Activated naive CD4-positive, alpha-beta T cell (primary cell): ENCODE measurements at places on chromosomes 13 and 19.

- DNase-seq, result no peak
Observed at GRCh38 chr19:58538257-58539168, 5.4 kb upstream of the TRIM28 start.

DNA sequence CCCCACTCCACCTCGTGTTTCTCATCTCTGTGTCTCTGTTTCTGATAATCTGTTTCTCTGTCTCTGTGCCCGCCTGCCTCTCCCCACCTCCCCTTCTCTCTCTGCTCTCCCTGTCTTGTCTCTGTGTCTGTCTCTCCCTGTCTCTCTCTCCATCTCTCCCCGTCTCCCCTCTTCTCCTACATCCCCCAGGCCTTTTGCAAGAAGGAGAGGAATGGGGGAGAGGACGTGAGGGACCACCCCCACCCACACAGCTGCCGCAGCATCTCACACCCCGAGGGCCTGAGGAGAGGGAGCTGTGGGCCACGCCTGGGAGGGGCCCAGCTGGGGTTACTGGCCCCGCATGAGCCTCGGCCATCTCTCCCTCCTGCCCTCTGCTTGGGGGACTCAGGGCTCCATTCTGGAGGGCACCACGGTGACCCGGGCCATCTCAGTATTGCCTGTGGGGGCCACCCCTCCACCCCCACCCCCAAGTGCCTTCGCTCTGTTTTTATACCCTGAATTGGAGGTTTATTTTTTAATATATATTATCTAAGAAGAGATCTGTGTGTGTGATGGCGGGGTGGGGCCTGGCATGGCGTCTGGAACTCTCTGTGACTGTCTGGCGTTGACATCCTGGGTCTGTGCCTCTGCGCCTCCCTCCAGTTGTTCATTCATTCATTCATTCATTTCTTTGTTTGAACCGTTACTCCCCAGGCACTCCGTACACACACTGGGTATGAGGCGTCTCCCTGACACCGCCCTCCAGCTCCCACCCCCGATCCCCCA, 21.2 kb downstream of the ERFL start:
- DNase-seq, result no peak

- no peak for DNase-seq
Observed at GRCh38 chr19:39377373-39378362, 13.2 kb downstream of the PAF1 start.

DNA sequence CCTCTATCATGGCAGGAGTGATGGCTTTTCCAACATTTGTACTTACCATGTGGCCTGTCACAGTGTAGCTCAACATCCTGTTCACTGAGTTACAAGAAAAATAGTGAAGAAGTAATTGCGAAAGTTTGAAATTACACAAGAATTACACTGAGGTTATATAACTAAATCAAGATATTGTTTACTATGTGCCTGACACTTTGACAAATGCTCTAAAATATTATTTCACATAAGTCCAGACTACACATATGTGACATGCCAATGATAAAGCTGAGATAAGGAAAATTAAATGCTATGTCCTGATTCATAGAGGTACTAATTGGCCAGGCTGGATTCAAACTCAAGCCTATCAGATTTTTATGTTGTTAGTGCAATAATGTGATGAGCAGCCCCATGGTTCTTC, 451.7 kb downstream of the PCDH9 start:
- no peak for DNase-seq

DNA sequence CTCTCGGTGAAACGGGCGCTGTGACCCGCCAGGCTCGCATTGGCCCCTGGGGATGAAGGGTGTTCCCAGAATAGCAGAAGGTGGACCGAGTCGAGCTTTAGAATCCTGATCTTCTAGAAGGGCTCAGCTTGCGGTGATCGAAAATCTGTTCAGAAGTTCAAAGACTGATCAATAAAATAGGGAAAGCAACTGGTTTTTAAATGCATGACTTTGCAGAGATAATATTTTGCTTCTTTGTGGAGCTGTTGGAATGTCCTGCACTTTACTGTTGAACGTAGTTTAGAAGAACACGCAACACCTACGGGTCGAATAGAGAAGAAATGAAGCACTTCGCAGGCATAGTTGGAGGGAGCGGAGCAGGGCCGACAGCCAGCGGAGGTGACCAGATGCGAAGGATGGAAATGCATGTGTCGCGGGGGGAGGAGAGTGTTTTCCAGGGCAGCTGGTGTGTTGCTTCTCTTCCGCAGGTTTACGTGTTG, 766 bp downstream of the CEBPG start:
- DNase-seq, result no peak

DNA sequence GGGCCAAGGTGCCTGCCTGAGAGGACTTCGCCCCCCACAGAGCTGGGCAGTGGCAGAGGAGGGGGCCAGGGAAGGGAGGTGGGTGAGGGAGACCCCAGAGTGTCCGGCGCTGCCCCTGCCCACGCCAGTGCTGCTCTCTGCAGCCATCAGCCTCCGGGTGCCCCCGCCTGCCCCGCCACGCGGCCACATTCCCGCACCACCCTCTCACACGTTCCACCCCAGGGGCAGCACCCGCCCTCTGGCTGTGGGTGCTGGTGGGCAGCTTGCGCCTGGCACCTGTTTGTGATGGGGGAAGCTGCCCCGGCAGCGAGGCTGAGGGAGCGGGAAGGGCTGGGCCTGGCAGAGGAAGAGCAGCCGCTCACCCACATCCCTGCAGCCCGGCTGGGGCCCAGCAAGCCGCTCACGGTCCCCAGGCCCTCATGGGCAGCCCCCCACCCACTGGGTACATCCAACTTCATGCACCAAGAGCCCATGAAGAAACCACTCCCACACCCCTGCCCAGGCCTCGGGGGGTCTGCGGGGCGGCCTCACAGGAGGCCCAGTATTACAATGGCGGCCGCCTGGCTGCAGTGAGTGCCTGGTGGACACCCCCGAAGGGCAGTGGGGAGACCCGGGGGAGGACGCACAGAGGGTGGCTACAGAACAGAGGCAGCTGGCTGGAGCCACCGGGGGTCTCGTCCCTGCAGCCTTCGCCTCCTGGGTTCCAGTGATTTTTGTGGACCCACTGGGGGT, 14.0 kb downstream of the SBNO2 start:
- DNase-seq, result no peak

DNA sequence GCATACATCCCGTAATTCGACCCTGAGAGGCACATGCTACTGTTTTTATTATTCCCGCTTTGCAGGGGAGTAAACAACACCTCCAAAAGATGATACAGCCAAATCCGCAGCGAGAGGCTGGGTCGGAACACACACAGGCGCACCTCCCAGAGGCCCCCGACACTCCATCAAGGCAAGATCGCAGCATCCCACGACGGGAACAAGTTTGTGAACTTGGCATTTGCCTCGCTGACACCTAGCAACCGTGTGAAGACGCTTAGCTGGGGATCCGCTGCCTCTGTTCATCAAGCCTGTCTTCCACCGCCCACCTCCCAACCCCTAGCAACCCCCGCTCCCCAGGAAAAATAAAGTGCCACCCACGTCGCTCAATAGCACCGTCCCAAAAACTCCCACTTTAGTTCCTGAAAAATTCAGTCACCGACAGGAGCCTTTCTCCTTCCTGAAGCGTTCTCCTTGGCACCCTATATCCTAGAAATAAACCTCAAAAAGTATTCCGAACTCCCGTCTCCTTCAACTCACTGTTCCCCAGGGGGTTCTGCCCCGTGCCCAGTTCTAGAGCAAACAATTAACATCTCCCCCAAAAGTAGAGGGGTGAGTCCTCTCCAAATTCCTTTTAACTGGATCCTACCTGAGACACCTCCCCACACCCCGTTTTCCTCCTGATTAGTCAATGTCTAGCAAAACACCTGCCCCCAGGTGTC, 1.7 kb downstream of the GNG7 start:
- DNase-seq, result no peak

GRCh38 chr13:98343461-98343860, 166.4 kb upstream of the RNF113B start:
- DNase-seq, result no peak

GRCh38 chr13:109669234-109669612, 117.2 kb downstream of the IRS2 start:
- DNase-seq, result no peak

DNA sequence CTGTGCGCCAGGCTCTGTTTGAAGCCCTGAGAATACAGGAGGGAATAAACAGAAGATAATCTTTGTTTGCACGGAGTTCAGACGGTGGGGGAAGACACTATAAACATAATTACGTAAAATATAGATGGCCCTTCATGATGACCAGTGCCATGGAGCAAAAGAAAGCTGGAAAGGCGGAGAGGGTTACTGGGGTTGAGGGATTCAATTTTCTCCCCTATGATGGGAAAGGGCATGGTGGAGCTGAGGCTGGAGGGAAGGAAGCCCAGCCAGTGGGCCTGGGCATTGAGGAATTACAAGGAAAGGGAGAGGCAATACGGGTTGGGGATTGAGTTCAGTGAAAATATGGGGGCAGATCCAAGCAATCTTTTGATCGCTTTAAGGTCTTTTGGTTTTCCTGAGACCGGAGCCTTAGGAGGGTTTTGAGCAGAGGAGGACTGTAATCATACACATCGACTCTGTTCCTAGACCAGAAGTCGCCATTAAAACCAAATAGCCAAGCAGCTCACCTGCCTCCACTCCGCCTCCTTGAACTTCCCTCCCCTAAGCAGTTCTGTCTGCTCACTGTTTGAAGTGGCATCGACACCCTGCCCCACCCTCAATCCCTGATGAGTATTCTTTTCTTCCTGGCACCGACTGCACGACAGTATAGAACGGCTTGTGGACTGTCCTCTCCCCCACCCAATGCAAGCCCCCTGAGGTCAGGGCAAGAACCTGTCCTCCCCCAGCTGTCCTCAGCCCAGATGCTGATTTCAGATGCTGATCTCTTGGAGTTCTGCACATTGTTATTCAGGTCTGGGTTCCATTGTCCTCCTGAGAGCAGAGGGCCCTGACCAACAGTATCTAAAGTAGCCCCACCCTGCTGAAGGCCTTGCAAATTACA, 813 bp upstream of the ZNF296 start:
- no peak for DNase-seq

DNA sequence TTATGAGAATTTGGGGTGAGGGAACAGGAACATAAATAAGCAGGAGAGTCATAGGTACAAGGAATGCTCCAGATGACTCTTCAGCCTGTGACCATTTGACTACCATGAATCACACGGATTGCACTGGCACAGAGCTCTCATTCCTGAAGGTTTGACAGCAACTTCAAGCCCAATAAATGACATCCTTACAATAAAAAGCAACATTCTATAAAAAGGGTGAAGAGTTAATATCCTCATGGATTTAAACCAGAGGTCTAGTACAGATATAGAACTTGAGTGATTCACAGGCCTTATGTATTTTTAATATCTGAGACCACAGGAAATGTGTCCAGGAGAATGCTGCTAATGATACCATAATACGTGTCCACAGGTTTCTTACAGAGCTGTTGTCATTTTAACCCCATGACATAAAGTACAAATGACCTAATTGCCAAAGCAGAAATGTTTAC, 158.1 kb downstream of the IRS2 start:
- no peak for DNase-seq

DNA sequence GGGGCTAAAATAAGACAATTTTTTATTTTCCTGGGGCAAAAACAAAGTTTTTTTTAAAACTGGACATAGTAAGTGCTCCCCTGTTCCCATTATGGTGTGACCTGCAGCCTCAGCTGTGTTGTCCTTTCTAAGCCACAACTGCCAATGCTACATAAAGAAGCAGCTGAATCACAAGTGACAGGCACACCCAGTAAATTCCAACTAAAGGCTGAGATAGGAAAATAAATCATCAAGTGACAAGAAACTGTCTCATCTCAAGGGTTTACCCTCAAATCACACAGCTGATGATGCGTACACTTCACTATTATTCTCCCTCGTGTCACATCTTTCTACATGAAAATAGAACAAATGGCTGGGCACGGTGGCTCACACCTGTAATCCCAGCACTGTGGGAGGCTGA, 28.7 kb downstream of the STK24 start:
- no peak for DNase-seq

DNA sequence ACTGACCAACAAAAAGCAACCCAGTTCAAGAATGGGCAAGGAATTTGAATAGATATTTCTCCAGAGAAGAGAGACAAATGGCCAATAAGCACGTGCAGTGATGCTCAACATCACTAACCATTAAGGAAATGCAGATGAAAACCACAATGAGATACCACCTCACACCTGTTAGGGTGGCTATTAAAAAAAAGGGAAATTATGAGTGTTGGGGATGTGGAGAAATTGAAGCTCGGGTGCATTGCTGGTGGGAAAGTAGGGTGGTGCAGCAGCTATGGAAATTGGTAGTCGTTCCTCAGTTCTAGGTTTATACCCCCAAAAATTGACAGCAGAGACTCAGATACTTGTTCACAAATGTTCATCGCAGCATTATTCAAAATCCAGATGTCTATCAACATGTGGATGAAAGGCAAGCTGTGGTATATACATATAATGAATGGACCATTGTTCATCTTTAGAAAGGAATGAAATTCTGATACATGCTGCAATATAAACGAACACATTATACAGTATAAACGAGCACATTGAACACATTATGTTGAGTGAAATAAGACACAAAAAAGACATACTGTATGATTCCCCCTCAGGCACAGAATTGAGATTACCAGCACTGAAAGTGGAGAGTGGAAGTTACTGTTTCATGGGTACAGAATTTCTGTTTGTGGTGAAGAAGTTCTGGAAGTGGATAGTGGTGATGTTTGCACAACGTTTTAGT, 927 bp downstream of the CHAMP1 start:
- no peak for DNase-seq

- DNase-seq, result no peak
Observed at GRCh38 chr19:677201-677600, 1.0 kb downstream of the FSTL3 start.

DNA sequence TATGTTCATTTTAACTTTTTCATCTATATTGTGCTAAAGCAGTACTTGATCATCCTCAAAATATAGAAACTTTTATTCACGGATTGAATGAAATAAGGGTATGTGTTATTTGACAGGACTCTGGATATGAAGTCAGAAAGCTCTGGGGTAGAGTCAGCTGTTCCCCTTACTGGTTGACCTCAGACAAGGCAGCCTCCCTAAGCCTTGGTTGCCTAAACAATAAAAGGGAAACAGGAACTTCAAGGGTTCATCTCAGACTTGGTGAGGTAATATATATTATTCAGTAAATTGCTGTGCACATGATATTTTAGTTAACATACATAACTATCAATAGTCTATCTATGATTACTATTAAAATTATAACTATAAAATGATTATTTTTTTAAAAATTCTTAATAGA, 13.6 kb downstream of the POLR1D start:
- no peak for DNase-seq

- no peak for DNase-seq
Observed at GRCh38 chr19:3375221-3376090, 9.1 kb downstream of the NFIC start.

DNA sequence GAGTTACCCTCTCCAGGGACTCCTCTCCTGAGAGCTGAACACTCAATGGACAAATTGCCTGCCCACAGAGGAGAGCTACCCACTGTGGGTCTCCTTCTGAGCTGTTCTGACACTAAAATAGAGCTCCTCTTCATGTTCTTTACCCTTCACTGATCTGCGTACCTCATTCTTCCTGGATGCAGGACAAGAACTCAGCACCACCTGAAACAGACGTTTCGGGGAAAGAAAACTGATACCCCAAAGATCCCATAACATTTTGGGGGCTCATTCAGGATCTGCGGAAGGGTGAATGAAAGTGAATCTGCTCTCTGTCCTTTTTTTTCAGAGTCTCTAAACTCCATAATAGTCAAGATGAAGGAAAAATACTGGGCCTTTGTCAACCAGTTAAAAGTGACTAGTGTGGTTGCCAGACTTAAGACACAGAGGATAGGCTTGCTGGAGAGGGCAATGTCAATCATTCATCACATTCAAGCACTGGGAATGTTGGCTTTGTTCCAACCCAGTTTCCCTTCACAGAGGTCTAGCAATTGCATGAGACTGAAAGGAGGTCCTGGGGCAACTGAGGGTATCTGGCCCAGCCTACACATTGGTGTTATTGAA, 136.7 kb upstream of the SLITRK6 start:
- DNase-seq, result no peak
